IPS-NIHi11 (cell line): ENCODE measurements at places on chromosomes 7 and 10.

- DNase-seq, result no peak
Measured at GRCh38 chr10:114400091-114400490, 4.2 kb downstream of the AFAP1L2 start.

- DNase-seq, result no peak
Measured at GRCh38 chr10:47181052-47181849, 118.7 kb upstream of the GDF10 start.

DNA sequence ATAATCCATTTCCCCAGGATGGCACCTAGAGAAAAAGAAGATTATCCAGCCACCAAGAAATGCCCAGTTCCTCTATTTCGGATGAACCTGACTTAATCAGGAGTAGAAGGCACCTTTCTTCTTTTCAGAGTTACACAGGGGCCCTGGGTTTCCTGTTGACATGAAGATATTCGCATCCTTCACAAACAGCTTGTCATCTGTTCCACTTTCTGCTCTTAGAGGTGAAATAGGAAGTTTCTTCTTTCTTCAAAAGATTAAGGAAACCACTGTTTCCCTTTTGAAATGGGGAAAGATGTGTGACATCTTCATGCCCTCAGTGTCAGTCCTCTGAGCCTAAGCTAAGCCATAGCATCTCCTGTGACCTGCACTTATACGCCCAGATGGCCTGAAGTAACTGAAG, 39.1 kb upstream of the RAB18 start:
- DNase-seq, result no peak

DNA sequence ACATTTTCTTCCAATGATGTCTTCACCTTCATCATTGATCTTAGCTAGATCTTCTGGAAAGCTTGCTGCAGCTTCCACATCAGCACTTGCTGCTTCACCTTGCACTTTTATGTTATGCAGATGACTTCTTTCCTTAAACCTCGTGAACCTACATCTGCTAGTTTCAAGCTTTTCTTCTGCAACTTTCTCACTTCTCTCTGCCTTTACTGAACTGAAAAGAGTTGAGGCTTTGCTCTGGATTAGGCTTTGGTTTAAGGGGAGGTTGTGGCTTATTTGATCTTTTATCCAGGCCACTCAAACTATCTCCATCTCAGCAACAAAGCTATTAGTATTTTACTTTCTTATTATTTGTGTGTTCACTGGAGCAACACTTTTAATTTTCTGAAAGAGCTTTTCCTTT, 125.5 kb upstream of the POM121L12 start:
- DNase-seq, result no peak

DNA sequence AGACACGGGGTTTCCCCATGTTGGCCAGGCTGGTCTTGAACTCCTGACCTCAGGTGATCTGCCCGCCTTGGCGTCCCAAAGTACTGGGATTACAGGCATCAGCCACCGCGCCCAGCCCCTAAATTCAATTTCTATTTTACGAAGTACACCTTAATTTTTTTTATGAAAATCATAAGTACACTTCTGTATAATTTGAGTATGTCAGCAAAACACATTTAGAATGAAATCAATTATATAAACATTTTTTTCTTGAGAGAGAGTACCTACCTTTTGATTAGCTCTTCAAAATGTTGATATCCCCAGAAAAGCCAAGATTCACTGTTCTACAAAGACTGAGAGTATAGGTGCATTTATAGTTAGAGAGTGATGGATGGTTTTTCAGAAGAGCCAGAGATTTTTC, 20.5 kb upstream of the ITGA8 start:
- DNase-seq, result no peak

GRCh38 chr10:80660736-80661135, 123.0 kb downstream of the SH2D4B start:
- DNase-seq, result no peak

DNA sequence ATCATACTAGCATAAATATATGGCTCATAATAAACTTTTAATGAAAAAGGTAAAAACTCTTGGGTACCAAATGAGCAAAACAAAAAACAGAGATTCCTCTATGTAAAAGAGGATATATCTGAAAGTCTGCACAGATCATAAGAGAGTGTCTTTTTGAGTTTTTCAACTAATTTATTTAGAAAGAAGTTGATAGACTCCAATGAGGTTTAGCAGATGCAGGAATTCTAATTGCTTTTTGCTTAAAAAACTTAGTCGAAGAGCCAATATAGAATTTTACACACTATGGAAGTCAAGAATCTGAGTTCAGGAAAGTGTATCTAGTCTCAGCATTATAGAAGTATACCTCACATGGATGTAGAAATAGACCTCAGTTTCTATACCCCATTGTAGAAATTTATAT, 3.4 kb upstream of the MLLT10 start:
- DNase-seq, result no peak

DNA sequence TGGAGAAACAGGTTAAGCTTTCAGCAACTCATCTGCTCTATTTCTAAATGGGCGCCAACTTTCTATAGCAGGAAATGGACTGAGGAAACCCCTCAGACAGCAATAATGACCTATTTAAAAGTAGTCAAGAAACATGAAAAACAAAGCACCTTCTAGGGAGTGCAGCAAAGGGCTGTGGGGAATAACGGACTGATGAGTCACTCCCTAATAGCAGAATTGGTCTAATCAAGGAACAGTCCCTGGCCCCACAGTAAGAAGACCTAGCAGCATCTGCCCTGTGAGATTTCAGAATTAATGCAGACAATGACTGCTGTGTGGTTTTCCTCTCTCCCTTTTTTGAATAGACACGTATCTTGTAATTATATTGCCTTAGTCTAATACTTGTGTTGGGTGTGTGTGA, 602.9 kb downstream of the IPMK start:
- DNase-seq, result no peak

DNA sequence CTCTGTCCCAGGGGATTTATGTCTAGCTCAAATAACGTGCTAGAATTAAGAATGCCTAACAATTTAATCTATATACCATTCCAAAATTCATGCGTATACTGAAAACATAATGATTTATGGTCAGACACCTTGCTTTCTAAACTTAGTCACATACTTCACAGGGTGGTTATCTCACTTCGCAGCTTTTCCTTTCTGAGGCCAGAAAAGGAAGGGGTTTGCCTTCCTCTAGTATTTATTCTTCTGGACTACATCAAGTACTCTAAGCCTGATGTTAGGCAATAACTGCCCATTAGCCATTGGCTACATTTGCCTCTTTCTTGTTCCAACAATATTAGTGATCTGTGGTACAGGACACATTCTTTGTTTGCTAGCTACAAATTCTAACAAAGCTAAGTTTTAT, 72.6 kb upstream of the FHIP2A start:
- no peak for DNase-seq

DNA sequence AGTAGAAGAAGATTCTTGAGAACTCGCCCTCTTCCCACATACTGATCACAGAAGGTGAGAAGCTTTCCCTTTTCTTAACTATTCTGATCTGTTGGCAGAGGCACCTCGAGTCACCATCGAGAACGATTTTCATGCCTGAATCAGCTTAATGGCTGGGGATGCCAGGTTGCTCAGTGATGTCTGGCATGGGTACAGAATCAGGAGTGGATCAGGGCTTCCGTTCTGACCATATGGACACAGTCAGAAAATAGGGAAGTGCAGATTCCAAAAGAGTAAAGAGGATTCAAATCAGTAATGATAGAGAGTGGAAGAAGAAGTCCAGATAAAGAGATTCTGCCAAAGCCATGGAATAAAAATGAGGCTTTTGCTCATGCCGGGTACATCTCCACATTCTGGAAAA, 52.0 kb upstream of the GRB10 start:
- no peak for DNase-seq
